Left ventricle myocardium superior (tissue), 1 donor: ENCODE measurements at places on chromosomes 12 and 14. TPM values are rescaled to one million over a fixed set of nuclear protein-coding genes. Genes with fewer than 3 reads are reported as not detected.

GRCh38 chr12:119666900-119667576 is 895 bp upstream of the PRKAB1 start:
- DNase-seq: no peak

GRCh38 chr14:79992407-79993198 is 218.7 kb downstream of the DIO2 start:
- no peak for DNase-seq

The RNASE7 gene
- not detected for total RNA-seq

The TAS2R43 gene
- total RNA-seq: not detected

DNA sequence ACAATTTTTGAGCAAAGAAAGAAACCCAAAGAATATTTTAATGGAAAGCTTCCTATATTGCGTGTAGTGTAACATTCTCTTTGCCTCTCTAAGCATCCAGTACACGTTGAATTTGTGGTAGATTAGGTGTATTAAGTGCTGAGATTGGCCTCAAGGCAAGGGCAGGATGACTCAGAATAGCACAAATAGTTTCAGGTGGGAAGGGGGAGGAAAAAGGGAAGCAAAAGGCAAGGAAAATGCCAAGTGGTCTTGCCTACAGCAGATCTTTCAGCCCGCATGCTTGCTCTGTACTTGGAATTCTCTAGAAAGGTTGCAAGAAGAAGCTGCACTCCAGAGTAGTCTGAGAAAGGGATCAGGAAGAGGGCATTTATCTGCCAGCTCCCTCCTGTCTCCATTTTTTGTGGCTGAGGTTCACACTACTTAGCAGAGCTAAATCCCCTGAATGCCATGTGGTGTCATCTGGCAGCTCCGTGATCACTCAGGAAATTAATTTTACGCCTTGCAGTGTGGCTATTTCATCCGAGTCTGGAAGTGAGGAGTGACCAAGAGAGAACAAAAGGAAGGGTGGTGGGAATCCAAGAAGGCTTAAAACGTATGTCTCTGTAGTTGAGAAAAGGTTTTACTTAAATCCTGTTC is 28.5 kb downstream of the CDKN1B start:
- DNase-seq: no peak

The CLEC9A gene
- not detected for total RNA-seq

- DNase-seq: no peak
These were observed 1.5 kb downstream of the BMAL2 start for GRCh38 chr12:27334042-27334720.

The ACOT6 gene
- not detected for total RNA-seq
